Frontal cortex (tissue), 4 donors: ENCODE measurements at places on chromosomes 11 and 22. TPM values are rescaled to one million over a fixed set of nuclear protein-coding genes. Genes with fewer than 3 reads are reported as not detected.

Gene APOBEC3H
- not detected for total RNA-seq

Gene INS
- not detected for total RNA-seq

Gene LSP1
- 0.82 TPM for total RNA-seq

Gene TCN1
- total RNA-seq: not detected

Gene GAS2
- total RNA-seq: 8.6 TPM

Gene ELF5
- total RNA-seq: not detected

Gene PHF21B
- 8.6 TPM for total RNA-seq

Gene UPB1
- total RNA-seq: 0.41 TPM

Gene MRGPRX1
- total RNA-seq: not detected

Gene DKK3
- 225 TPM for total RNA-seq

Gene GLB1L2
- 1.2 TPM for total RNA-seq
